ENCODE measurements at places on chromosomes 2 and 18.

GRCh38 chr2:239688122-239688681, 287.4 kb upstream of the HDAC4 start:
- H3K27ac ChIP-seq = no peak overlapping the region
- no peak for DNase-seq
- no peak overlapping the region for H3K4me3 ChIP-seq

DNA sequence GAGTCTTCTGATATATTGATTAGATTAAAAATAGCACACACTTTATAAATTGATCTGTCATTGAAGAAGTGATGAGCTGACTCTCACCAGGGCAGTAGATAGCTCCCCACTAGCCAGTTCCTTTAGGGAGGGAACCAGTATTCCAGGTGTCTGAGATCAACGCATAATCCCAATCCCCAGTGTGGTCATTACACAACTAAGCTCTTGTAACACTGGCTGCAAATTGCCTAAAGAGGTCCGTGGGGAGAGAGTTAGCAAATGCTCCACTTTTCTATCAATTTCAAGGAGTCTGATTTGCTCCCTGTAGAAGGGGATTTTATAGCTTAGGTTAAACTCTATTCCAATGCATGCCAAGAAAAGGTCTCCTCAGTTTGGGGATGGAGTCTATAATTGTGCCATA, 7.7 kb downstream of the SLC14A1 start:
- no peak overlapping the region for H3K4me3 ChIP-seq
- H3K36me3 ChIP-seq = no peaks in the 10 kb centered on the region
- H3K27ac ChIP-seq = no peak overlapping the region
- DNase-seq = no peak
- H3K4me1 ChIP-seq = peaks cover 5% of the 10 kb centered on the region
- H3K27me3 ChIP-seq = no peaks in the 10 kb centered on the region

- peaks cover 54% of the 10 kb centered on the region for H3K4me1 ChIP-seq
- DNase-seq = no peak
These were observed 68.7 kb upstream of the ACSL3 start for GRCh38 chr2:222792001-222792611.

DNA sequence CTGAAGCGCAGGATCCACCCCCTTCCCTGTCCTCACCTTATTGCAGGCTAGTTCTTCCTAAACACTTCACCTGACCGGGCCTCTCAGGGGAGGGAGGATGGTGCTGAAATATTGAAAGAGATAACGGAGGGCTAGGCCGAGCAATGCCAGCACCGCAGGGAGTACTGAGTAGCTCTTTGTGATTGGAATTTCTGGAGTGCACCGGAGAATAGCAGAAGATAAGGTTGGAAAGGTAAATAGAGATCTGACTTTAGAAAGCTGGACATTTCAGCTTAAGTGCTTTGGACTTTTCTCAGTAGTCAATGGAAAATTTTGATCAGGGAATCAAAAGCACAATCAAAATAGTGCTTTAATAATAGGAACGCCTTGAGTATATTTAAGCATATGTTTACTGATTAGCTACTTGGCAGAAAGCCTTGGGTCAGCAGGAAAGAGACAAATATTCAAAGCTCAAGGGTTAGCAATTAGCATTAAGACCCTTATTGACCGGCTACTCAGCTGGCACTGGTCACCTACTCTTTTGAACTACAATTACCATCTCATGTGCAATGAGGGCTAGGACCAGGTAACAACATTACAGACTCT, 142.9 kb upstream of the NDUFV2 start:
- no peak for DNase-seq
- no peaks in the 10 kb centered on the region for H3K27me3 ChIP-seq
- H3K4me3 ChIP-seq = no peak overlapping the region
- H3K27ac ChIP-seq = no peak overlapping the region

- H3K27me3 ChIP-seq = peaks cover 4% of the 10 kb centered on the region
- peaks cover under 1% of the 10 kb centered on the region for H3K4me1 ChIP-seq
- H3K4me3 ChIP-seq = no peak overlapping the region
- no peaks in the 10 kb centered on the region for H3K36me3 ChIP-seq
- DNase-seq = no peak
These were observed 246.2 kb upstream of the STON1 start for GRCh38 chr2:48283586-48284269.

GRCh38 chr2:45754131-45755010, 102.9 kb downstream of the PRKCE start:
- no peaks in the 10 kb centered on the region for H3K36me3 ChIP-seq
- no peaks in the 10 kb centered on the region for H3K27me3 ChIP-seq

DNA sequence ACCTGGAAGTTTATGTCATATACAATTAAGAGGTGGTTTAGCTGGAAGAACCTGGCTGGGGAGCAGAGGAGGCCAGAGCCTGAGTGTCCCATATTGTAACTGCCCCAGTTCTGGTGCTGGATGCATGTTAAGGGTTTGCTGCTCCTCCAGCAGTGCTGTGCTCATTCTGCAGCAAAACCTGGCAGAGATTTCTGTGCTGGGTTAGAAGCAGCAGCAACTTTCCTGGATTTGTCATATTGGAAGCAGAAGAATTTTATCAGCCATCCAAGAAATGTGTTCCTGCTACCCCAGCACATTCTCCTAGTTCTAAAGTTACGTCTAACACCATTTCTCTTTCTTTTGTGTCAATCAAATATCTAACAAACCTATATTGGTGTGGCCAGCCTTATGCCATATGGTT, 284.1 kb downstream of the TDRD15 start:
- no peaks in the 10 kb centered on the region for H3K36me3 ChIP-seq
- H3K4me1 ChIP-seq = no peaks in the 10 kb centered on the region
- no peak overlapping the region for H3K4me3 ChIP-seq
- H3K27ac ChIP-seq = no peak overlapping the region
- no peaks in the 10 kb centered on the region for H3K27me3 ChIP-seq
